Fibroblast of upper back skin (primary cell): ENCODE measurements at places on chromosomes 1 and 21.
A peak's percentile ranks its signal among the peaks of the same experiment; 100 is the strongest.

DNA sequence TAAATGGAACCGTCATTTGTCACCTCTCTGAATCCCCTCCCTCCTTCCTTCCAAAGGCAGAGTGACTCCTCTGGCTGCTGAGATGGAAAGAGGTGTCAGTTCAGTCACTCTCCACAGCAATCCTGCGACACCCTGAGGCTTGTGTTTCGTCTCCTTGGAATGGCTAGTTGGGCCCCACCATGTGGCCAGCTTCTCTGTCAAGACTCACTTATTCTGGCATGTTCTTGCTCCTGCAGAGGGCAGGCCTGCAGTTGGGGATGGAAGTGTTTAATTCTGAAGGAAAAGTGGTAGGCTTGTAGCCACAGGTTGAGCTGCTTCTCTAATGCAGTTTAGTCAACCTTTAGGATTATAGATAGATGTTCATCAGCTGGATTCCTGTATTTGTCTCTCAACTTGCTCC, 149.6 kb downstream of the LMO4 start:
- DNase-seq = peak; percentile 61

- peak; percentile 86 for DNase-seq
Measured at GRCh38 chr1:109667452-109668122, at the start of gene GSTM2. TSS of gene GSTM2 (plus strand) at chr1:109668057. CDS start at chr1:109668116, 59 bp downstream.

GRCh38 chr1:54980528-54981241, at the start of gene TMEM61:
TSS of gene TMEM61 (plus strand) at chr1:54980628. CDS start at chr1:54981066, 438 bp downstream.
- no peak for DNase-seq

DNA sequence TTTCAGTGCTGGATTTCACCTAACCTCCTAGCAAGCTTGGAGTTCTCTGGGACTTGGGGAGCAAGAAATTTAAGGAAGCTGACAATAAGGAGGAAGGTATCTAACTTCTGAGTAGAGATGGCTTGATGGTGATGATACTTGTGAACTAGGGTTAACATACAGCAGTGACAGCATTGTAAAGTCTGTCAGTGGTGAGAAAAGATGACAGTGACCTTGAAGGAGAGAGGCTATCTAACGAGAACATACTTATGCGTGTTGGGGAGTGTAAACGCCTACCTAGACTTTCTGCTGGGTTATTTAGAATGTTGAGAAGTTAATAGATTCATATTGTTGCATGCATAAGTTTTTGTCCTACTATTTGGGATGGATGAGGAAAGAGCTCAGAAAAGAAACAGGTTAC, 16.3 kb downstream of the POU2F1 start:
- no peak for DNase-seq

DNA sequence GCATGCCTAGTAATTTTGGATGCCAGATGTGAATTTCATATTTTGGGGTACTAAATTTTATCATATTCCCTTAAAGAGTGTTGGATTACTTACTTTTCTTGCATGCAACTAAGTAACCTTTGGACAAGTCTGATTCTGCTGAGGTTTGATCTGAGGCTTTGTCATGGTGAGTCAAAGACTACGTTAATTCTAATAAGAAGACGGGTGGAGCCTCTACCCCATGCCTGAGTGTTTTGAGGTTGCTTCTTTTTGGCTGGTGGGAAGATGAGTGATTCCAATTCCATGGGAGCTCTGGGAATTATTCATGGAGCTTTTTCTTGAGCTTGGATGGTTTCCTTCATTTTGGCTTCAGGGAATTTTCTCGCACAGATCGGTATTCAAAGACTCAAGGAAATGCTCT, 11.6 kb upstream of the PCP4 start:
- peak; percentile 71 for DNase-seq

DNA sequence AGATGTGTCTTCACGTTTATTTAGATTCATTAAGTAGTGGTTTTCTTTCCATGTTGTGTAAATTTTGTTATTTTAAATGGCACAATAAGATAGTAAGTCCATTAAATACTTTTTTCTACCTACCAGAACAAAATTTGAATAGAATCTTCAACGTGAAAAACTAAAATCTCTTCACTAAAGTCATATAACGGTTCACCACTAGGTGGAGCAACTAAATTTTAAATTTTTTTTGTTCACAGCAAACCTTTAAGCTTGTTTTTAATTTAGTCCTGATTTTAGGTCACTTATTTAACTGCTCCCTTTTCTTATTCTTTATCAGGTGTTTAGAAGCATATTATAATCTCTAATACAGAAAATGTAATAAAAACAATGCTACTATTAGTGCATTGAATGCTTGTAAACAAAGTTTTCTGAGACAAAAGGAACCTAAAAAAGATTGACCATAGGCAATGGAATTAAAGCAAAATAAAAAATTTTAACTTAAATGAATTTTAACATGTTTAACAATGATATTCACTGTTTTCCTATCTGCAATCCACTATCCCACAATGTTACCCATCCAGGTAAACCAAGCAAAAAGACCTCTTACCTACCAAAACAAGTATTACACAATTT, 28.3 kb upstream of the PKN2 start:
- peak; percentile 30 for DNase-seq

GRCh38 chr1:177585302-177586220, 384.3 kb downstream of the SEC16B start:
- no peak for DNase-seq

- peak; percentile 31 for DNase-seq
Measured at GRCh38 chr1:245807306-245807705, 652.5 kb downstream of the KIF26B start.

GRCh38 chr1:72763481-72763880, 481.1 kb upstream of the NEGR1 start:
- DNase-seq = peak; percentile 62

- no peak for DNase-seq
Measured at GRCh38 chr1:235266325-235266724, 61.7 kb downstream of the ARID4B start.

DNA sequence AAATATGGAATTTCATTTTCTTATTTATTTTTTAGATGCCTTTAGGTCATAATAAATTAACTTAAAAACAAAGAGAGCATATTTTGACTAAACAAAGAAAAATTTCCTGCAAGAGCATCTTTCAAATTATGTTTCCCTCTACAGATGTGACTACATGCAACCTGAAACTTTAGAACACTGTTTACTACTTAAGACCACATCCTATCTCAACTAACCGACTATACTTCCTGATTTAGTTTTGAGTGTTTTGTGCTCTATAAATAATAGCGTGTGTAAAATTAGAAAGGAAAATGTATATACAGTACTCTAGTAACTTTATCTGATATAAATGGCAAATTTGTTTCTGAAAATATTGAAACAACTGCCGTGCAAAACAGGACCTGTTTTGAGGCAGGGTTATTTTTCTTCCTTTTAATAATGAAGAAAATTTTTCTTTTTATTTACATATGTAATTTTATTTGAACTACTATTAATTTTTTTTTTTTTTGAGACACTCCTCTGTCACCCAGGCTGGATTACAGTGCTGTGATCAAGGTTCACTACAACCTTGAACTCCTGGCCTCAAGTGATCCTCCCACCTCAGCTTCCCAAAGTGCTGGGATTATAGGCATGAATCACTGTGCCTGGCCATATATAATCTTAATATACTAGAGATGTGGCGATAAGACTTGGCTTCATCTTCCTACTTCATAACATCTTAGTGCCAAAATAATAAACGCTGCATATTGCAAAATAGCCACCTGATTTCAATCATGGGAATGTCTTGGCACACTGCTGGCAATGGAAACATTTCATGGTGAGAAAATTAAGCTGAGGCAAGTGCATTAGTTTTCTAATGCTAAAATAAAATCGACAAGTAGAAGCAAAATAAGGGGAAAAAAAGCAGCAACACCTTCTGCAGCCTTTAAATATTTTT, 12.3 kb downstream of the ZRANB2 start:
- DNase-seq = no peak

- no peak for DNase-seq
Measured at GRCh38 chr1:168427051-168427450, 116.7 kb downstream of the XCL2 start.

- no peak for DNase-seq
Measured at GRCh38 chr1:245526141-245526540, 371.4 kb downstream of the KIF26B start.

DNA sequence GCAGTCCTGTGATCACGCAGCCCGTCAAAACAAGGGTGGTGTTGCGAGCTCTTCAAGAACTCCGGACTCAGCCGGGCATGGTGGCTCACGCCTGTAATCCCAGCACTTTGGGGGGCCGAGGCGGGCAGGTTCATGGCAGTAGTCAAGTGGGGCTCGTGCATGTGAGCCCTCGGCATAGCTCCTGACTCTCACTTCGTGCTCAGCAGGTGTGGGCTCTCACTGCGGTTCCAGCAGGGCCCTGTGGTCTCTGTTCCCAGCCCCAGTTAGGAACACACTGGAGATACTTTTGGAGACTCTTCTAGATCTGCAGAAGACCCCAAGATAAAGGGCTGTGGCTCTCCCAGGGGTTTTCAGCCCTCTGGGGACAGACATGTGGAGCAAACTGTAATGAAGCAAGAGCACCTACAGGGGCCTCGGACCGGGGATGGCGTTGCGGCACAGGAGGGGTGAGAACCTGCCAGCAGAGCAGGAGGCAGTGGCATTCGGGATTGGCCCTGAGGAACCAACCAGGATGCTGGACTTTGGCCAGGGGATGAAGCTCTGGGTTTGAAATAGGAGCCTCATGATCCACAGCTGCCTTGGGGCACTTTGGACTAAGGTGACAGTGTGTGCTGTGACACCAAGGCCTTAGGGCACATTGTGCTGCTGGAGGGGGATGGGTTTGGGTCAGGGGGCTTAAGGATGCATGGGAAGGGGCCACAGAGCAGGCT, 443.2 kb downstream of the CAMTA1 start:
- DNase-seq = no peak

GRCh38 chr1:195791796-195792195, 816.4 kb downstream of the KCNT2 start:
- no peak for DNase-seq

DNA sequence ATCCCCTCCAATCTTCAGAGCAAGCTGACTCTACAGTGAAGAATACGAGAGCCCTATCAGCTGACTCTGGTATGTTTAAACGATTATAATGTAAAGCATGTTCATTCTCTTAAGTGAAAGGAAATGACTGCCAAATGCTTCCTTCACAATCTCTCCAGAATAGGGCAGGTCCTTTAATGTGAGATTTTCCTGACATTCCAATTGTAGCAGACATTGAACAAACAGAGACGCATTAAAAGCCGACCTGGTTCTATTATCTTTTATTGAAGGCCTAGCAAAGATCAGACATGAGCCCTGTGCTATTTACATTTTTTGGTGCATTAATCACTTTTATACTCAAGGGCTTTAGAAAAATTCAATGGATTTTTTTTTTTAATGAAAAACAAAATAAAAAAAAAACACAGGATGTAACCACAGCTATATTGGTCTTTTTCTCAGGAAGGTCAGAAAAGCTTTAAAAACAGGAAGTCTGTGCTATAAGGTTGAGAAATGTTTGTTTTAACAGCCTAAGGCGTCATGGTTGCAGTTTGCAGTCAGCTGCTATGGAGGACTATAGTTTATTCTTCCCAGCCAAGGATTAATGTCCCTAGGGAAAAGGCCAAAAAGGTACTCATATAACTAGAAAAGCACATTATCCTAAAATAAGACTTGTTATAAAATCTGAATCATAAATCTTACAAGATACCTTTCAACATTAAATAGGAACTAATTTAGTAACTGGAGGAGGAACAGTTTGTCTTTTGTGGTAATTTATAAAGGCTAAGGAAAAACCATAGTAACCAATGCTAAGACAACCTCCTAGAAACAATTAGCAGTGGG, 104.8 kb downstream of the RERE start:
- DNase-seq = peak; percentile 90

- no peak for DNase-seq
Measured at GRCh38 chr1:93997756-93998155, 88.5 kb upstream of the GCLM start.

- no peak for DNase-seq
Measured at GRCh38 chr1:226571893-226572292, 23.3 kb downstream of the STUM start.

DNA sequence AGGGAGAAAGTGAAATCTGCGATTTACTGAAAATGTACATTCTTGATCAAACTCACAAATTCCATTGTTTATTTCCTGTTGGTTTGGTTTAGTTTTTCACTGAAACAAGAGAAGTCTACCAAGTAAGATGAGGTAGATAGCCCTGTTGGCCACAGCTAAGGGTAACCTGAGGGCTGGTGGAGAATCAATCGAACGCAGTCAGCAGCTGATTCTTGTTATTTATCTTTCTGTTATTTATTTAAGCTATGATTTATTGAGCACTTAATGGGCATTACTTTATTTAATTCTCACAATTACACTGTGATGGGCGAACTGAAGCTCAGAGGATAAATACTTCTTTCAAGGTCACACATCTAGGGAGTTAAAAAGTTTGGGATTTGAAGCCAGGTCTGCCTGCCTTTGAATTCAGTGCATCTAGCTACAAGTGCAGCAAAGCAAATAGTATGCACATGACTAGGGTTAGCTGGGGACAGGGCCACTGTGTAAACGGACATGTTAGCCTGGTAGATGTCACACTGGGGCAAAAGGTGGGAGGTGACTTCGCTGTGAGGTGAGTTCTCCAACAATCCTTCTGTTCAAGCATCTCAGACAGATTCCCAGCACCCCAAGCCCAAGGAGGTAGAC, 106.5 kb upstream of the GADD45A start:
- no peak for DNase-seq

DNA sequence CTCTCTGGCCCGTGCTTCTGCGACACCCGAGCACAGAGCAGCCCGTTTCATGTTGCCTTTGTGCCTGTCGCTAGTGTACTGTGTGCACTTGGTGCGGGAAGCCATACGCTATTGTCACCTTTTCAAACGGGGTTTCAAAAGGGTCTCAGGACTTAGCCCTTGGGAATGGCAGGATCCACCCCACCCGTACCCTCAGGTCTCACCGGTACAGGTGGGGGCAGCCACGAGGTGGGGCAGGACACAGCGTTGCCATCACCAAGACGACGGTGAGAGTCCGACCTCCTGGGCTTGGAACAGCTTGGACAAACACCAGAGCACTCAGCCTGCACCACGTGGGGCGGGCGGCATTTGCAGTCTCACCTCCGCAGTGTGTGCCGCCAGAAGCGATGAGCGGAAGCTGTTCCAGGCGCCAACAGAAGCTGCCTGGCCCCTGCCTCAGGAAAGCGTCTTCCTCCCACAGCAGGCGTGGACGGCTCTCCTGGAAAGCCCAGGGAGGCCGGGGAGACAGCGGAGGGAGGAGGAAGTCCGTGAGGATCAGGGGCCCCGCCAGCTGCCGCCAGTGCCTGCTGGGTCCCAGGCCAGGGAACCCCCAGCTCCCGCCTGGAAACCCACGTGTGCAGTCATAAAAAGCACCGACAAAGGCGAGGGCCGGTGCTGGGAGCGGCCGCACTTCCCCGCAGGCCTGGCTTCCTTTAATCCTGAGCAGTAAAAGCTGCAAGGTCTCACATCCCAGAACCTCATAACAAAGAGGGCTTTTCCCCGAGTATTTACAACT, 131.3 kb upstream of the ARHGEF16 start:
- no peak for DNase-seq

DNA sequence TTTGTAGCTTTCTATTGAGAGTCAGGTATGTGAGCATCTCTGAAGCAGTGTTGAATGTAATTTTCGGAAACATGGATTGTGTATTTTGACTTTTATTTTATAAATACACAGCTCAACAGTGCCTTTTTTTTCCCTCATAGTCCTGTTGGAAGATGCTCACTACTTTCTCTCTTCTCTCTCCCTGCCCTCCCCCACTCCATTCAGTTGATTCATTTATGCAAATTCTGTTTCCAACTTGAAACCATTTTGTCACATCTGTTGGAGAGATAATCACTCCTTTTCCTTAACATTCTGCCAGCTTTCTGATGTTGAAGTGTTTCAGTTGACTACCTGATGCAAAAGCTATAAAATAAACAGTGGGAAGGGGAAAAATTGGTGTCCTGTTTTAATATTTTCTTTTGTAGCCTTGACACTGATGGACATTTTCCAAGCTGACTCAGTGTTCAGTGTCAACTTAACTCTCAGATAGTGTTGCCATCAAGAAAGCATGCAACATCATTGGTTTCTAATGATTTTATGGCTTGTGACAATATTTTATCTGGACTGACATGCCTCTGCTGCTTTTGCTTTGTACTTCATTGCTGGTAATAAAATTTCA, 194.5 kb downstream of the HS2ST1 start:
- no peak for DNase-seq
